ENCODE measurements at places on chromosomes 7 and 10.

DNA sequence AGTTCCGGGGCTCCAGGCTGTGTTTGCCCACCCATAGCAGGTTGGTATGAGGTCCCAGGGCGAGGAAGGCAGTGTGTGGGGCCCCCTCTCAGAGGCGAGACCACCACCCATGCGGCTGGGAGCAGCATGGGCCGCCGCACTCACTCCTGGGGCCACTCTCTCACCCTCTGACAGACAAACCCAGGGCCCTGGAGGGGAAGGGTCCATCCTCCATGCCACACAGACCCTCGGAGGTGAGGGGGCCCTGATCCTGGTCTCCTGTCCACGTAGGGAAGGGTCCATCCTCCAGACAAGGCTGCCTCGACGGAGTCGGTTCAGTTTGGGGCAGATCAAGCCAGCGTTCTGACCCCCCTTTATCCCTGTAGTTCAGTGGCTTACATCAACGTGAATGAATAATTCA, 230.8 kb downstream of the ELFN1 start:
- no peak for DNase-seq

DNA sequence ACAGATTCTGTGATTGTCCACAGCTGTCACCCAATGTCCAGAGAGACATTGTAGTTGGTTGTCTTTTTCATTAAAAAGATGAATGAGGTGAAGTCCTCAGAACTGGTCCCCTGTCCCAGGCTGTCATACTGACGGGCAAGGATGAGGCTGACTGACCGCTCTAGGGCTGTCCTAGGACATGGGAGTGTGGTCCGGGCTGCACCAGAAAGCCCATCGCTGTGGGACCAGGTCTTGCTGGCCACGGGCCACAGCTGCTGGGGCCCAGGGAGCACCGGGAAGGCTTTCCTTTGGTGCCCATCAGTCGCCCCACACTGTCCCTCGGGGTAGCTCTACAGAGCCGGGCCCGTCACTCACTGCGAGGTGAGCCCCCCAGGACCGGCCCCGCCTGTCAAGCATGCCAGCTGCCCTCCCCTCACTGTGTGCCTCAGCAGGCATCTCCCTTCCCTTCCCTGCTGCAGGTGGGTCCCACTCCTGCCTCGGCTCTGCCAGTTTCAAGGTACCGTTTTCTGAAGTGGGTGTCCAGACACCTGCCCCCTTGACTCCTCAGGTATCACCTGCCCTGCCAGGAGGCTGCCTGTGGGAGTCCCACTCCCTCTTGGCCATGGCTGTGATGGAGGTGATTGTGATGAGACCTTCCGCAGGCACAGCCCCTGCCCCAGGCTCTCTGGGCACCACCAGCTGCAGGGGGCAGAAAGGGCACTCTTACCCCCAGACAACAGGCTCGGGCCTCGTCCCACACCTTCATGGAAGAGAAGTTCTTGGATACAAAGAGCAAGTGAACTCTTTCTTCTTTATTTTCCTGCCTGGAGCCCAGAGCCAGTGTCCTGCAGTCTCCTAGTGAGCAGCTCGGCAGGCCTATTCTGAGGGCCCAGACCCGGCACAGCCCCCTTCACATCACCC, 21.7 kb downstream of the LRRC27 start:
- no peak for DNase-seq

GRCh38 chr10:80132299-80133139, at the start of gene PLAC9:
Gene PLAC9 (plus strand): TSS chr10:80132730. CDS start chr10:80132763, 33 bp downstream.
- no peak for DNase-seq

GRCh38 chr7:134781171-134781570, 1.7 kb downstream of the CALD1 start:
- DNase-seq: no peak

GRCh38 chr7:104900525-104901239, 113.3 kb upstream of the KMT2E start:
- DNase-seq: no peak

- no peak for DNase-seq
Observed at GRCh38 chr7:46352004-46352954, 431.2 kb upstream of the IGFBP3 start.

GRCh38 chr10:96655461-96656197, 64.7 kb downstream of the PIK3AP1 start:
- no peak for DNase-seq

GRCh38 chr7:66928388-66928787, 7.4 kb downstream of the TMEM248 start:
- DNase-seq: no peak
